Activated CD4-positive, CD25-positive, alpha-beta regulatory T cell (primary cell): ENCODE measurements at places on chromosomes 2 and 18.
A peak's percentile ranks its signal among the peaks of the same experiment; 100 is the strongest.

DNA sequence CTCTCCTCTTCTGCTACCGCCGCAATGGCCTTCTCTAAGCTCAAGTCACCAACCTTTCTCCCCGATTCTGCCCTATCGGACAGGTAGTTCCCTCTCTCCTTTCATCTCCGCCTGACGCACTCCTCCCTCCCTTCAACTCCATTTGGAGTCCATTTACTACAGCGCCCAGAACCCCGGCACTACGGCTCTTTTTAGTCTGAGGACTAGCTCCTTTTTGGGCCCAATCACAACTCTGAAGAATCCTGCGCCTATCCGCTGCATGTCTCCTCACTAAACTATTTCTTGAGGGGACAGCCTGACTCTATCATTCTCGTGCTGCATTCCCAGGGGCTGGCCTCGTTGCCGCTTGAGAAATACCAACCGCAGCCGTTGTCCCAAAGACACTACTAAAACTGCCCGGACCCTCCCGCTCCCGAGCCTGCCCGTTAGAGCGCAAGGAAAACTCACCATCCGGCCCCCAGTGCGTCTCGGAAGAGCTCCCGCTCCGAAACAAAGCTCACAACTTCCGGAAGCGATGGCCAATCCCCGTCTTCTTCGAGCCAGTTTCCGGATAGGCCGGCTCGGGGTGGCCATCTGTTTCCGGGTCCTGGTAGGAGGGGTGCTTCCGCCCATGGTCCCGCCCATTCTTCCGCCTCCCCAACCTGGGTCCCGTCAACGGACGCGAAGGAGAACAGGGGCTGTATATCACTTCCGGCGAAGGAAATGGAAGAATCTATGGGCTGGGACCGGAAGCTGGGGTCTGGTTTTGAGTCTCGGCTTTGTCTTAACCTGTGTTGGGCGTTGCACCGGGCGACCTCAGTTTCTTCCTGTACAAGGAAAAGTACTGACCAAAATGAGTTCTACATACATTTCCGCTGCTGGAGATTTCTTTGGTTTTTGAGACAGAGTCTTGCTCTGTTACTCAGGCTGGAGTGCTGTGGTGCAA lies at the start of gene TPRKB:
Gene TPRKB, minus strand, starts transcription at position 491 of the 925 bp plus-strand sequence. CDS start 2,776 bp downstream, outside the sequence.
- peak; percentile 78 for DNase-seq

DNA sequence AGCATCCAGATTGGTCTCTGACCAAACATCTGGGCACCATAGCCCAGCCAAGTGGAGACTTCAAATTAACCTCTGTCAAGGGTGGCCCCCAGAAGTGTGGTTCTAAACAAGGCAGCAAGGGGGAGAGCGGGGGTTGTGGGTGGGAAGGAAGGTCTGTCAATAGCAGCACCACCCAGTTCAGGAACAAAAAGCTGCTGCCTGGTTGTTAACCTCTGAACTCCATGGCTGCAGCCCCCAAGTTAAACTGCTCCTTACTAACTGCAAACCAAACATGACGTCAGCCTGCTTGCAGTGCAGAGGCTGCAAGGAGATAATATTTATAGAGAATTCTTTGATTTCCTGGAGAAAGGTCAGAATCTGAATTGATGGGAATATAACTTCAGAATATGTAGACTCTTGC lies 76.5 kb downstream of the ARL4C start:
- DNase-seq: no peak

- DNase-seq: no peak
Observed at GRCh38 chr18:78246050-78246449, 733.6 kb upstream of the SALL3 start.

DNA sequence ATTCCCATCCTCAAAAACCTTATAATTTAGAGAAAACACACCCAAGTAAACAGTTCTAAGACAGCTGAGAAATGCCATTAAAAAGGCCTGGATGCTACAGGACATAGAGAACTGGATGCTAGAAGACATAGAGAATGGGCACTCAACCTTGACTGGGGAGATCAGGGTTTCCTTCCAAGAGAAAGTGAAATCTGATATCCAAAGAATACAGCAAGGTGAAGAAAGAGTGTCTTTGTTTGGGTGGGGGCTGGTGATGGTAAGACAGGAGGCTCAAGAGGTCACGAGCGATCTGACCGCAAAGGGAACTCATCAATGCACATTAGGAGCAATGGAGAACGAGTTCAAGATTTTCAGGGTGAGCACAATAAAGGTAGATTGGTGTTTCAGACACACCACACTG lies 31.6 kb downstream of the EPB41L3 start:
- no peak for DNase-seq

- DNase-seq: no peak
Observed at GRCh38 chr18:21593540-21594257, 6.8 kb downstream of the ESCO1 start.

GRCh38 chr2:212021947-212022346 lies 516.7 kb downstream of the ERBB4 start:
- DNase-seq: no peak

DNA sequence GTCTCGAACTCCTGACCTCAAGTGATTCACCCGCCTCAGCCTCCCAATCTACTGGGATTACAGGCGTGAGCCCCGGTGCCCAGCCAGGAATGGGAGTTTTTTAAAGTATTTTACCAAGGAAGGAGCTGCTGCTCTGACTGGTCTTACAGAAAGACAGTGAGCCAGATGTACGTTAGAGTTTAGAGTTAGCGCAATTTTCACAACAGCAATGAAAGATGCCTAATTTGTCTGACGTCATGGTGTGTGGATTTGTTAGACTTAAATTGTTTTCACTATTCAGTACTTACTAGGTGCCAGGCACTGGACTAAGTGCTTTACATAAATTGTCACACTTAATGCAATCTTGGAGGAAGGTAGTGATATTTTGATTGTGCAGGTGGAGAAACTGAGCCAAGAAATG lies 12.4 kb upstream of the RPL37A start:
- DNase-seq: no peak

- DNase-seq: no peak
Observed at GRCh38 chr2:134739236-134739878, 20.6 kb upstream of the TMEM163 start.

DNA sequence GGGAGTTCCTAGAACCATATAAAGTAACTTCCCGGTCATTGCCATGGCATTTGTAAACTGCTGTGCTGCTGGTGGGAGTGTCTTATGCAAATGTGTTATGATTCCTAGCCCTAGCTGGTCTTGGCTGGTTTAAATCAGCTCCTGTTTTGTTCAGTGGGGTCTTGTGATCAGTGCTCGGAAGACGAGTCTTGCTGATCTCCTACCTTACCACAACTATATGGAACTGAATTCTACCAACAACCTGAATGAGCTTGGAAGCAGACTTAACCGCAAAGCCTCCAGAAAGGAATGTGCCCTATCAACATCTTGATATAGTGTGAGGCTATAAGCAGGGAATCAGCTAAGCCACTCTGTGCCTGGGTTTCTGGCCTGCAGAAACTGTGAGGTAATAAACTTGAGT lies 33.5 kb downstream of the POLE4 start:
- DNase-seq: no peak

DNA sequence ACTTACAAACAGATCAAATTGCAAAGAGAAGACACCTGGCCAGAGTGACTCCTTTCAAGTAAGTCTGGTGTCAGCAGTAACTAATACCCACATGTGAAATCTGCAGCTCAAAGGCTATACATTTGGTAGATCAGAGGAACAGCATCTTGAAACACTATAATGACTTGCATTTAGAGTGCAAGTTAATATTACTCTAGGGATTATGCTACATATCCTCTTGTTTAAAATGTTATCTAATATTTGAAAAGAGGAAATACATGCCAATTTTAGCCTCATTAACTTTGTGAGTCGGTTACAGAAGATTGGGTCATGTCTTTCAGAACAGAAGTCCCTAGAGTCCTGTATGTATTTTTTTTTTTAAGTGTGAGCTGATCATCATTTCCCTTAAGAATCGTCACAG lies 15.2 kb downstream of the LANCL1 start:
- DNase-seq: no peak

- no peak for DNase-seq
Observed at GRCh38 chr2:239930378-239930777, 94.8 kb downstream of the NDUFA10 start.

- no peak for DNase-seq
Observed at GRCh38 chr18:6374935-6375529, 39.7 kb downstream of the L3MBTL4 start.

DNA sequence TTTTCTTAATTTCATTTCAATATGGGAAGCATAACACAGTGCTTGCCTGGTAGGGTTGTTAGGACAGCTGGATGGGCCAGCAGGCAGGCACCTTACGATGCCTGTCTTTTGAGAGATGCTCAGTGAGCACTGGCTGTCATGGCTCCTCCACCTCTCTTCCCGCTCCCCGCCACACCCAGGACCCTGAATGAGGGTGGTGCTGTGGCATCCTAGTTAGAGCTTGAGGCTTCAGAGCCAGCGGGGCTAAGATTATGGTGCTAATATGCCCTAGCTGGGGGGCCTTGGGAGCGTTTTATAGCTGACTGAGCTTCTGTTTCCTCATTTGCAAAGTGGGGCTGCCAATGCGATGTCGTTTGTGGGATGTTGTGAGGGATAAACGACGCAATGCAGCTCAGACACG lies 37.7 kb downstream of the ASB1 start:
- DNase-seq: no peak

DNA sequence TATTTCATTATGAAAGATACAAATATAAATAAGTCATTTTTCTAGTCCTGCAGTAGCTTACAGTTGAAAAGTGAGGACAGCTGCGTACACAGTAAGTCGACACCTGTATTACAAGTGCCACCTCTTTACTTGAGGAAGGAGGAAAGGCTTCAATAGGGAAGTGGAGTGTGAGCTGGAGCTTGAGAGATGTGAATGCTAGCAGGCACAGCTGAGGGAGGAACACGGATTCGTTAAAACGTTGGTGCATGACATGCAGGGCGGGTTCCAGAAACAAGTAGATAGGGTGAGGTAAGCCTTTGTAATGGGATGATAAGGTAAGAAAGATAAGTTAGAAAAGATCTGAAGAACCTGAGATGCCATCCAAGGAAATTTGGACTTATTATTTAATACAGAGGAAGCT lies 98.1 kb upstream of the CSRNP3 start:
- DNase-seq: no peak

- no peak for DNase-seq
Observed at GRCh38 chr2:207200136-207200535, 34.4 kb upstream of the KLF7 start.

- no peak for DNase-seq
Observed at GRCh38 chr2:119174993-119175347, 16.4 kb upstream of the C1QL2 start.

- DNase-seq: no peak
Observed at GRCh38 chr2:9092383-9093282, 89.1 kb upstream of the MBOAT2 start.

DNA sequence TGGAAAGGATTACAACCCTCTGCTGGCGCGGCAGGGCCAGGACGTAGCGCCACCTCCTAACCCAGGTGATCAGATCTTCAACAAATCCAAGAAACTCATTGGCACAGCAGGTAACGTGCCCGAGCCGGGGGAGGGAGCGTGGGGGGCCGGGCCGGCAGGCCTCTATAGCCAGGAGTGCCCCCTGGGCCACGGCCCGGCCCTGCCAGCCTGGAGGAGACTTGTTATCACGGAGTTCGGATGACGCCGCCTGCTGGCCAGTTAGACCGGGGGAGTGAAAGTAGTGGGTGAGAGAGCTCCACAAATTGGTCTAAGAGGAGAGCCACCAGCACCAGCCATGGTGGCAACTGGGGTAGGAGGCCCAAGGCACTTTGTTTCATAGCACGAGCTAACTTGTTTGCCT lies 8.6 kb upstream of the TMEM214 start:
- DNase-seq: no peak

GRCh38 chr2:120720231-120720630 lies 15.4 kb upstream of the GLI2 start:
- DNase-seq: no peak

- DNase-seq: no peak
Observed at GRCh38 chr2:18752667-18753422, 163.5 kb upstream of the NT5C1B start.

- DNase-seq: no peak
Observed at GRCh38 chr18:55387139-55387984, 200.6 kb downstream of the TCF4 start.

DNA sequence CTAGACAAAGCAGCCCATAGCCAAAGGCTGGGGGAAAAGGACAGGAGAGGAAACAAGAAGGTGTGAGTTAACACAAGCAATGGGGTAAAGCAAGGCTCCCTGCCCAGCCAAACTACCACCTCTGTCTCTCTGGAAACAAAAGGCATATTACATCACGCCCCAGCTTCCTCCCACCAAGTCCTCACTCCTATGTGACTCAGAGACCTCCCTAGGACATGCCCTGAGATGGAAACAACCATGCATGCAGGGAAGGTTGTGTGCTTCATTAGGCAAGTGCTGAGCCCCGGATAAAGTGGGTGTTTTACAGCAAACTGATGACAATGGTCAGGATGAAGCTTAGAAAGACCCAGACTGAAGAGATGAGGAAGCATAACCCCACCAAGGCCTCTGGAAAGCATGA lies 9.0 kb upstream of the ATRAID start:
- DNase-seq: no peak
